ENCODE measurements at places on chromosomes 7 and 10.

DNA sequence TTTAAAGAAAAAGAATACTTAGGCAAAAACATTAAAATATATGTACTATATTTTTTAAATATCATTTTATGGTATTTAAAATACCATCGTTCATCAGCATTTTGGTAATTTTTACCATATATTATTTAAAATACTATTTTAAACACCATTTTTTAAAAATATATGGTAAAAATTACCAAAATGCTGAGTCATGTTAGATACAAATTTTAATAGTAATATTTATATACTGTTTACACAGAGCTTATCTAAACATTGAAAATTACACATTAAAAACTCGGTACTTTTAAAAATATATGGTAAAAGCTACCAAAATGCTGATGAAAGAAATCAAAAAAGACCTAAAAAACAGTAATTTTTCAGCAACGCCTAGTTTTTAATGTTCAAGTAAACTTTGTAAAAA lies 105.6 kb downstream of the TPK1 start:
- DNase-seq = no peak

GRCh38 chr10:128929131-128929530 lies 537.9 kb upstream of the MGMT start:
- no peak for DNase-seq

DNA sequence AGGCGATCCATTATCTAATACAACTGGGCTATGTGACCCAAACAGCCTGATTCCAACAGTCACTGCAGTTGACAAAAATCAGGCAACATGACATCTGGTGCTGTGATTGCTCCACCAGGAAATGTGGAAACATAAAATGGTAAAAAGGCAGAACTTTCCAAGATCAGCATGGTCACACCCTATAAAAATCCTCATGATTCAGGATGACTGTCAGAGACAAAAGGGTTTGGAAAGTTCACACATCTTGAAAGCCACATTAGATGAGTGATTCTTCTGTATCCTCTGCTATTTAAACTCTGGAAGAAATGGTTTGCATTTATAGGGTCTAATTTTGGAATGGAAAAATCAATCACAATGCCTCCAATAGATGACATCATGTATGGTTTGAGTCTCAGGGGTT lies 662.6 kb upstream of the IGFBP3 start:
- no peak for DNase-seq

GRCh38 chr7:38524786-38525185 lies 106.4 kb downstream of the AMPH start:
- no peak for DNase-seq

DNA sequence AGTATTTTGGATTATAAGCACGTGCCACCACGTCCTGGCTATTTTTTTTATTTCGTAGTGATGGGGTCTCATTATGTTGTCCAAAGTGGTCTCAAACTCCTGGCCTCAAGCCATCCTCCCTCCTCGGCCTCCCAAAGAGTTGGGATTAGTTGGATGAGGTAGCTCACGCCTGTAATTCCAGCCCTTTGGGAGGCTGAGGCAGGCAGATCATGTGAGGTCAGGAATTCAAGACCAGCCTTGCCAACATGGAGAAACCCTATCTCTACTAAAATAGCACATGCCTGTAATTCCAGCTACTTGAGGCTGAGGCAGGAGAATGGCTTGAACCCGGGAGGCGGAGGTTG lies 21.8 kb upstream of the YWHAG start:
- no peak for DNase-seq

GRCh38 chr10:68597407-68597806 lies 37.3 kb downstream of the TET1 start:
- no peak for DNase-seq

- no peak for DNase-seq
These were observed 40.7 kb upstream of the DMBT1 start for GRCh38 chr10:122519873-122520272.

DNA sequence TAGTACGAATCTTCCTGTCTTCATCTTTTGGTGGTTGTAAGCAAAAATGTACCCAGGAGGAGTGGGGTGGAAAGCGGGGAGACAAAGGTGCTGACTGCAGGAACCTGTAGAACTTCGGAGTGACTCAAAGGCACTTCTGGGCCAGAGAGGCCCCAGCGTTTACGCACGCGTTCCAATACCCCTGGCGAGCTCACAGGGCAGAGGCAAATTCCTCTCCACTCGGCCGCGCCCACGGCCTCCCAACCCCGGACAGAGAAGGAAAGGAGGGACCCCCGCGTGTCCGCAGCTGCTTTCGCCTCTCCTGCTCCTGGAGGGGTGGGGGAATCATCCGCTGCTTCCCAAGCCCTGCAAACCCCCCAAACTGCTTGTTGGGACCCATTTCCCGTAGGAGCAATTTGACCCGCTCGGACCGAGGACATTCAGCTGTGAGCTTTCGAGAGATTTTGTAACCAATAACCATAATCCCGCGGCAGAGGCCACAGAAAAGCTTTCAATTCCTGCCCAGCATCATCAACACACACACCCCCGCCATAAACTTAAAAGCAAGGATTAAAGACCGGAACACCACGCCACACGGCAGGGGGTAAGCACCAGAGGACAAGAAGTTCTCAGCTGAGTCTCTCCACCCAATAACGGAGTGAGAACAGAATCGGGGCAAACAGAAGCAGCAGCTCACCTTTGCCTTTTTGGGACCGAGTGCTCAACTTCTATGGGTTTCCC lies 2.3 kb downstream of the IGF2BP3 start:
- no peak for DNase-seq

DNA sequence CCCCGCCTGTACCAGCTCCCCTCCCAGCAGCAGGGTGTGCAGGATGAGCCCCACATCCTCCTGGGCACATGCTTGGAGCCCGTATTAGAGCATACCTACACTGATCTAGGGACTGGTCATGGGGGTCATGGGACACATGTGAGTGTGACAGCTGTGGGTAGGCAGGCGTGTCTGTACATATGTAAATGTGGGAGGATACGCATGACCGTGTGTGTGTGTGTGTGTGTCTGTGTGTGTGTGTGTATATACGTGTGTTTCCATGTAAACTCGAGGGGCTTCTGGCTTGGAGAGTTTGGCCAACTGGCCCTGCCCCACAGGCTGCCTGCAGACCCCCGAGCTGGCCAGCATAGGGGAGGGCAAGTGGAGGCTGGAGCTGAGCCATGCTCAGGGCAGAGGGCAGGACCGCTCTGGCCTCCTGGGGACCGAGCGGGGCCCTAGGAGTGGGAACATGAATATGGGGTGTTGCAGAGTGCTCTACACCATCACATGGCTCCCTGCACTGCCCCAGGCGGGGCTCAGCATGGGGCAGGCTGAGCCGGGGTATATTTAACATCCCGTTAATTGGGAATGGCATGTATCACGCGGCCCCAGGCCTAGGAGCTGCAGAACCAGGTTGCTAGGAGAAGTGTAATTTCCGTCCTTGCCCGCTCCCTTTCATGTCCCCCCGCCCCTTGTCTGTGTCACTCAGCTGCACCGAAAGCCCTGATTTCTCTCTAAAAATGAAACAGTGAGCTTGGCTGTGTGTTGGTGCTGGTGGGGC lies 152.7 kb upstream of the PCBD1 start:
- DNase-seq = no peak

GRCh38 chr7:149370790-149371189 lies 90.1 kb downstream of the ZNF777 start:
- no peak for DNase-seq

DNA sequence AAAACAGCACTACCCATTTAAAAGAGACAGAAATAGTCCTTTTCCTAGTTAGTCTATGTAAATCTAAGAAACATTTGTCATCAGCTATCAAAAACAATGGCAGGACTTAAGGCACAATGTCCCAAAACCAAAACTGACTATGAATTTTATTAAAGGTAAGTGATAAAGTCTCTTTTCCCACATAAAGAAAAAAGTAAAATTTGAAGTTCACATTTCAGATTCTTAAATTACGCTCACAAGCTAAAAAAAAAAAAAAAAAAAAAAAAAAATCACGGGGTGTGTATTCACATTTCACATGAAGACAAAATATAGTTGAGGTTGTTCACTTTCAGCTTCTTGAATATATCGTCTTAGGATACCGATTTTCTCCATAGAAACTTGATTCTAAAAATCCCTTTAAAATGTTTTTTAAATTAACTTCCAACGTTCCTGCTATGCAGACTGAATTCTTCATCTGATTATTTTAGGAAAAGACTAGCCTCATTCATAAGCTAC lies 1.6 kb downstream of the P4HA1 start:
- no peak for DNase-seq

DNA sequence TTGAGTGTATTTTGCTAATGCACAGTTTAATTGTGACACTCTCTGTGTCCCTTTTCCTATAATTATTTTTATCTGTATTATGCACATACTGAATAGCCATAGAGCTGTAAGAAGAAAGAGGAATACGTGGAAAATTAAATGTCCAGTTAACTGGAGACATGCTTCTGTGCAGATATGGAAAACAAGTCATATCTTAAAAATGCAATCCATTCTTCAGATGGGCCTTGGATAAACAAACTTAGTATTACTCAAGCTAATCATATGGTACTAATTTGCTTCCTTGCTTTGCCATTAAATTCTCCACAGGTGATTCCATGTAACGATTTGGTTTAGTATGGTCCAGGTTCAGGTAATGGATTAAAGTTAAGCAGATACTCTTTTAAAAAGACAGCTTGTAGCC lies 201.2 kb upstream of the CELF2 start:
- DNase-seq = no peak

- DNase-seq = no peak
These were observed 4.0 kb upstream of the SH2B2 start for GRCh38 chr7:102282465-102283362.

DNA sequence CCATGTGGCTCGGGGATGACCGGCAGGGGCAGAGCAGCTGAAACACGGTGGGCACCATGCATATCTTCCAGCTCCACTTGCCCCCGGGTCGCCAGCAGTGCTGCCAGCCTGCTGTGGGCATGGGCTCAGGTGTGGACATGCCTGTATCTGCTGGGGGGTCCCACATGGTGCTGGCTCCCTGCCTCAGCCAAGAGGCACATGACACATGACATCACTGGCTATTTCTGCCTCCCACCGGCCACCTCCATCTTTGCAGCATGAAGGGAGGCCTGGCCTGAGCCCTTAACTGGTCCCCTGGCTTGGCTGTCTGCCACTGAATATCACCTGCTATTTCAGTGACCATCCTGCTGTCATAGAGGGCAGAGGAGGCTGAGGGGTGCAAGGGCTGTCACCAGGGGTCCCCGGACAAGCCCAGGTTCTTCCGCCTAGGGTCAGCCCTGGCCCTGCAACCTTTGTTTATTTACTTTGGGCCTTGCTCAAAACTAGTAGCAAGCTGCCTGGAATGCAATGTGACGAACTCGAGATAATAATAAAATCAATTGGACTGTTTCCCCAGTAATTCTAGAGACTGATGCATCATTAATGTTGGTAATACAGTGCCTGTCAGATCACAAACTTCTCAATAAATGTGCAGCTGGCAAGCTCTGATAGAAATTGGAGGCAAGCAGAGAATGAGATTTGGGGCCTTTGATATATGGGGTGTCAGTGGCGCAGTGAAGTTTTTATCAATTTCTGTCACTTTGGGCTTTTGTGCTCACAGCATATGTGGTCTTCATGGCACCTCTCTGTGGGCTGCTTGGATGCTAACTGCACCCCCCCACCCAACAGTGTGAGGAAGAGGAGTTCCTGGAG lies 28.5 kb downstream of the ZMIZ1 start:
- DNase-seq = no peak

- DNase-seq = no peak
These were observed 179.3 kb downstream of the HECW1 start for GRCh38 chr7:43291789-43292188.

GRCh38 chr10:20299034-20299736 lies 483.0 kb downstream of the PLXDC2 start:
- no peak for DNase-seq

DNA sequence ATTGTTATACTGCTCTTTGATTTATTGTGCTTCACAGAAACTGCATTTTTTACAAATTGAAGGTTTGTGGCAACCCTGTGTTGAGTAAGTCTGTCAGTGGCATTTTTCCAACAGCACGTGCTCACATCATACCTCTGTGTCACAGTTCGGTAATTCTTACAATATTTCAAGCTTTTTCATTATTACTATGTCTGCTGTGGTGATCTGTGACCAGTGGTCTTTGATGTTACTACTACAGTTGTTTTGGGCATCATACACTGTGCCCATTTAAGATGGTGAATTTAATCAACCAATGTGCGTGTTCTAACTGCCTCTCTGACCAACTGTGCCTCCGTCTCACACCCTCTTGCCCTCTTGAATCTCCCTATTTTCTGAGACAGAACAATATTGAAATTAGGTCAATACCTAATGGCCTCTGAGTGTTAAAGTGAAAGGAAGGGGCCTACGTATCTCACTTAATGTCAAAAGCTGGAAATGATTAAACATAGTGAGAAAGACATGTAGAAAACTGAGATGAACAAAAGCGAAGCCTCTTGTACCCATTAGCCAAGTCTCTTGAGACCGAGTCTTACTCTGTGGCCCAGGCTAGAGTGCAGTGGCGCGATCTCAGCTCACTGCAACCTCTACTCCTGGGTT lies 20.2 kb upstream of the ASL start:
- no peak for DNase-seq

GRCh38 chr7:115491744-115492380 lies 538.7 kb downstream of the TFEC start:
- no peak for DNase-seq

DNA sequence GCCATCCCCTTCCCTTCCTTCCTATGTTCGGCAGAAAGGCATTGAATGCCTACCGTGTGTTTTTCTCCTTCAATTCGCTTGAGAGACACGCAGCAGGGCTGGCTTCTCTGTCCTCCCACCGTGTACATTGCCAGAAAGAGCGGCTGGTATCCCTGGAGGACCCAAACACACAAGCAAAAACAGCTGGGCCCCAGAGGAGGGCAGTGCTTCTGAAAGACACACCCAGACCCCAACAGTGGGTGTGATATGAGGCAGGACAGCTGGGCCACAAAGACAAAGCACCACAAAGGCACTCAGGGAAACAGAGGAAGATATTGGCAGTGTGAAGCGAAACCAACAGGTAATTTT lies 133.1 kb upstream of the SH2B2 start:
- no peak for DNase-seq

- no peak for DNase-seq
These were observed 90.9 kb downstream of the AOAH start for GRCh38 chr7:36633377-36633776.

GRCh38 chr7:30994206-30995100 lies 30.7 kb downstream of the GHRHR start:
- no peak for DNase-seq

DNA sequence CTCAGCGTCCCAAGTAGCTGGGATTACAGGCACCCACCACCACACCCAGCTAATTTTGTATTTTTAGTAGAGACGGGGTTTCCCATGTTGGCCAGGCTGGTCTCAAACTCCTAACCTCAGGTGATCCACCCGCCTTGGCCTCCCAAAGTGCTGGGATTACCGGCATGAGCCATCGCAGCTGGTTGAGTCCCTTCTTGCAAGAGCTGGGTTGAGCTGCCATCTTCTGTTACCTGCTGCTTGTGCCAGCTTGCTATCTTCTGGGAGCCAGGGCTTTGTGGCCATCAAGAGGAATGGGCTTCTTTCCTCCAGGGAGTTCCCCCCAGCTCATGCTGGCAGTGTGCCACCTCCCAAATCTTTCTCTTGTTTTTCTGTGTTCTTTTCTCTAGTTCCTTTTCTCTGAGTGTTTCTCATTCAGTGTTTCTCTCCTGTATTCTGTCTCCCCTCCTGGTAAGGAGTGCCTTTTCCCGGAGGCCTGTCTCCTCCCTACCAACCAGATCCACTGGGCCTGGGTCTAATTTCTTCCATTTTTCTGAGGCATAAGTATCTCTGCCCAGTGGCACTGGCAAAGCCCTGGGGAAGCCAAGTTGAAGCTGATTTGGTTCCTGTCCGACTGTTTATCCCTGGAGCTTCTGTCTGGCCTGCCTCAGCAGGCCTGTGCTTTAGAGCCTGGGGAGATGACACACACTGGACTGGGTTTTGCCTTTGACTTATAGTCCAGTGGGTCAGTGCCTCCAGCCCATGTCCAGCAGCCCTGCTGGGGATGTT lies 3.7 kb downstream of the DBNL start:
- DNase-seq = no peak
